ENCODE measurements at places on chromosomes 12 and 14. TPM values are rescaled to one million over a fixed set of nuclear protein-coding genes. Genes with fewer than 3 reads are reported as not detected.

DNA sequence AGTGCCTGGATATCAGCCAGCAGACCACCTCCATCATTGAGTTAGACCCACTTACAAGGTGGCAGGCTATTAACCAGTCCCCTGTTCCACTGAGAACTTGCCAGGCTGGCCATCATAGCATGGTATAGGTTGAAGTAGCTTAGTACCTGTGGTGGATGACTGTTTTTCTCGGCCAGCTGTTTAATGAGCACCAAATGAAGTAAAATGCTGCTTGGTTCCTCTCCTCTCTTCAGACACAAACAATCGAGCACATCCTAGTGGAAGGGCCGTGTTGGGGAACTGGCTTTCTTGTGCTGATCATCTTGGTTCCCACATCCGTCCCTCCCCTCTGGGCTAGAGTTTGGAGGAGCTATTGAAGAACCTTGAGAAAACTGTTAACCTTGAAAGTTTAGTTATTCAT, 486.2 kb downstream of the RAD51B start:
- H3K27me3 ChIP-seq = no peaks in the 10 kb centered on the region
- H3K27ac ChIP-seq = no peak overlapping the region
- no peak overlapping the region for H3K4me3 ChIP-seq

GRCh38 chr14:32821964-32822653, 116.6 kb upstream of the NPAS3 start:
- no peak overlapping the region for H3K4me3 ChIP-seq
- no peaks in the 10 kb centered on the region for H3K4me1 ChIP-seq
- no peak overlapping the region for H3K27ac ChIP-seq
- DNase-seq = no peak
- H3K36me3 ChIP-seq = no peaks in the 10 kb centered on the region

- no peak overlapping the region for H3K27ac ChIP-seq
- DNase-seq = no peak
- no peaks in the 10 kb centered on the region for H3K4me1 ChIP-seq
- no peaks in the 10 kb centered on the region for H3K27me3 ChIP-seq
These were observed 23.5 kb upstream of the PPFIBP1 start for GRCh38 chr12:27500546-27500945.

GRCh38 chr14:60649875-60650372, 647 bp upstream of the SIX1 start:
- no peak overlapping the region for H3K27ac ChIP-seq
- no peak for DNase-seq
- no peak overlapping the region for H3K4me3 ChIP-seq
- no peaks in the 10 kb centered on the region for H3K36me3 ChIP-seq

- H3K4me1 ChIP-seq = peaks cover 37% of the 10 kb centered on the region
- peak overlapping the region; percentile 86 for H3K27ac ChIP-seq
- H3K36me3 ChIP-seq = no peaks in the 10 kb centered on the region
- peak; percentile 49 for DNase-seq
These were observed 74.3 kb downstream of the SRGAP1 start for GRCh38 chr12:63918800-63919300.

- H3K27me3 ChIP-seq = no peaks in the 10 kb centered on the region
- H3K36me3 ChIP-seq = no peaks in the 10 kb centered on the region
- peak overlapping the region; percentile 83 for H3K27ac ChIP-seq
- DNase-seq = peak; percentile 70
These were observed 101.3 kb downstream of the HMGA2 start for GRCh38 chr12:65925626-65926025.

GRCh38 chr12:76074701-76075336, 9.7 kb downstream of the NAP1L1 start:
- peaks cover 3% of the 10 kb centered on the region for H3K36me3 ChIP-seq
- no peaks in the 10 kb centered on the region for H3K27me3 ChIP-seq
- no peak for DNase-seq
- H3K4me1 ChIP-seq = no peaks in the 10 kb centered on the region
- H3K27ac ChIP-seq = no peak overlapping the region

GRCh38 chr14:85010186-85010585, 519.8 kb upstream of the FLRT2 start:
- no peak overlapping the region for H3K4me3 ChIP-seq
- H3K27ac ChIP-seq = no peak overlapping the region
- H3K4me1 ChIP-seq = no peaks in the 10 kb centered on the region

DNA sequence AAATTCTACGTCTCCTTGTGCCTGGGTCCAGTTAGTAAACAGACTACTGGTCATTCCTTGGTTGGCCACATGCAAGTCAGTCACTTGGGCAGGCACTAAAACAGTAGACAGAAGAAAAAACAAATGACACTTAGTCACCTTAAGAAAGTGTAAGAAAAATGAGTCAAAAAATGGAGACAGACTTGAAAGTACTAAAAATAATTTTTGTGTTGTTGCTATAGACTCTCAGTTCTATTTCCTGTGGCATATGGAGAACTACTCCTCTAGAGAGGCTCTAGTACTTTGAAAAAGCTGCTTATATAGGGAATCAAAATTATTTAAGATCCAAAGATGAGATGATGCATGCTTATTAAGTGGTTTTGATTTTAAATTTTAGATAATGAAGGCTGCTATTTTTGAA, 56.0 kb downstream of the PTPRB start:
- no peak for DNase-seq
- H3K4me3 ChIP-seq = no peak overlapping the region
- no peak overlapping the region for H3K27ac ChIP-seq
- no peaks in the 10 kb centered on the region for H3K27me3 ChIP-seq
- H3K36me3 ChIP-seq = no peaks in the 10 kb centered on the region

DNA sequence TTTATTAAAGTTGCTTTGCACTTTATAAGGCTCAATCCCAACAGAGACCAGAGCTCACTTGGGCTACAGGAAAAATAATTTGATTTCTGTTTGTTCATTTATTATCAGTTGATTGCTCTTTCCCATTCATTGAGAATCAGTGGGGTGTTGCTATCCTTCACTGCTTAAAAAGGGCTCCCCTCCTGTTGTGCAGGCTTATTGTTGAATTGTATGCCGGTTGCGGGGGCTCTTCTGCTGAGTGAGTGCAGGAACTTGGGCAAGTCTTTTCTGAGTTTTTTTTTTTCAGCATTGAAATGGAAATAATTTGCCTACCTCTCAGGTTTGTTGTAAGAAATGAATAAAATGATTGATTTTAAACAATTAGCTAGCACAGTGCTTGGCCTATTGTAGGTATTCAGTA, 32.6 kb downstream of the AKAP6 start:
- no peak for DNase-seq
- H3K27ac ChIP-seq = no peak overlapping the region
- no peaks in the 10 kb centered on the region for H3K27me3 ChIP-seq
- H3K36me3 ChIP-seq = no peaks in the 10 kb centered on the region
- peaks cover 9% of the 10 kb centered on the region for H3K4me1 ChIP-seq

A2ML1 gene
- 0.13 TPM for polyA plus RNA-seq

OR4E2 gene
- not detected for polyA plus RNA-seq

VRTN gene
- 0.69 TPM for polyA plus RNA-seq

EMP1 gene
- 45.2 TPM for polyA plus RNA-seq

KRT72 gene
- 2.0 TPM for polyA plus RNA-seq

DNA sequence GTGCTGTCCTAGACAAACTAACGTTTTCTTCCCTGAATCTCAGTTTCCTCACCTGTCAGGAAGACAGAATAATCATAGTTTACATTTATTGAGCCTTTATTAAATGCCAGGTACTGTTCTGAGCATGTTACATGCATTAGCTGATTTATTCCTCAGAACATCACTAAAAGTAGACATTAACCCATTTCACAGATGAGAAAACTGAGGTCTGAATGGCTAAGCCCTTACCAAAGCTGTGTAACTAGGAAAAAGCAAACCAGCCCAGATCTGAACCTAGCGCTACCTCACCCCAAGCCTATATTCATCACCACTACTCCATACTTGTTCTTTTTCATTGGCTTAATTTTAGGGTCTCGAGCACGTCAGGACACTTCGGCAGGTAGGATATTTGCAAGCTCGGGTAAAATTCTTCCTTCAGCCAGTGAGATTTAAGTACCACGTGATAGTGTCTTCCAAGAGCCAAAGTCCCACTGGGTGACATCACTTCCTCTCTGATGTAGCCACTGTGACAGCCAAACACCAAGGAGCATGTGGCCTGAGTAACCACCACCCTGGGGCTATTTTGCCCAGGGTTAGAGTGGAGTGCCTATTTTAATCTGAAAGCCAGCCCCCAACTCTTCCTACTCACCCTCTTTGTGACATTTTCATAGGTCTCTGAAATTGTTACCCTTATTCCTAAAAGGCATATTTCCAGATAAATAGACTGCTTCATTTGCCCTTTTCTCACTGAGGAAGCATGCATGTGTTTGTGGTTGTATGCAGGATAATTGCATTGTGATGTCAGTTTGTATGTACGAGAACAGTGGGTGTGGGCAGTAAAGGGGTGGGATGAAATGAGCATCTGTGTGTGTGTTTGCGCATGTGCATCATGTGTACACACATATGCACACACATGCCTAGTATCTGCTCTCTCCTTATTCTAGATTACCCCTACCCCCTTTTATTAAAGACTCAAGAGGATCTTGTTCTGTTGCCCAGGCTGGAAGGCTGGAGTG, 62.2 kb upstream of the WSCD2 start:
- H3K4me1 ChIP-seq = no peaks in the 10 kb centered on the region
- no peaks in the 10 kb centered on the region for H3K36me3 ChIP-seq
- no peak overlapping the region for H3K27ac ChIP-seq

DNA sequence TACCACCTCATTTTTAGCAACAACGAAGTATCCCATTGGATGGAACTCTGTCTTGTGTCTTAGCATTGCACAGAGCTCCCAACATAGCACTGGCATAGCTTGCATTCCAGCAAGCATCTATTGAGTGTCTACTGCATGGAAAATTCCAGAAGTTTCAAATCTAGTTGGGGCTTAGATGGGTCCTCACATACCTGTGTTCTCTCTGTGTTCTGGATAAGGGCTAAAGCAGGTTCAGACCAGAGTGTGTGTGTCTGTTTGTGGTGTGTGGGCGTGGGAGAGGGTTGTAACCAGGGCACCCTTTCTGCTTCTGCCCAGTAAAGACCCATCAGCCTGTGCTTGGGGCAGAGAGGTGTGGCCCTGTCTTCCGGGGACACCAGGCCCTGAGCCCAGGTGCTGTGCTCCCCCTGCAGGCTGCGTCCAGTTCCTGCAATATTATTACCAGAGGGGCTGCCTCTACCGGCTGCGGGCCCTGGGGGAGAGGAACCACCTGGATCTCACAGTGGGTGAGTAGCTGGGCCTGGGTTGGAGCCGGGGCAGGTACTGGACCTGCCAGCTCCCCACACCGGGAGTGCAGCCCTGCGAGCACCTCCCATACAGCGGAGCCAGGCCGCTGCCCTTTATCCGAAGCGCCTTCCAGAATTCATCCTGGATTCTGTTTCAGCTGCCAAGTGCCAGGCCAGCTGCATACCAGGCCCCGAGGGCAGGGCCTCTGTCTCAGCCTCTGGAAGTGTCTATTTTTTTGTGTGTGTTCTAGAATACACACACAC, 20.3 kb downstream of the RHOF start:
- peaks cover 34% of the 10 kb centered on the region for H3K4me1 ChIP-seq
- no peak overlapping the region for H3K4me3 ChIP-seq
- peaks cover 3% of the 10 kb centered on the region for H3K36me3 ChIP-seq
- no peaks in the 10 kb centered on the region for H3K27me3 ChIP-seq
- no peak overlapping the region for H3K27ac ChIP-seq

NFE2 gene
- polyA plus RNA-seq = 2.1 TPM

DNA sequence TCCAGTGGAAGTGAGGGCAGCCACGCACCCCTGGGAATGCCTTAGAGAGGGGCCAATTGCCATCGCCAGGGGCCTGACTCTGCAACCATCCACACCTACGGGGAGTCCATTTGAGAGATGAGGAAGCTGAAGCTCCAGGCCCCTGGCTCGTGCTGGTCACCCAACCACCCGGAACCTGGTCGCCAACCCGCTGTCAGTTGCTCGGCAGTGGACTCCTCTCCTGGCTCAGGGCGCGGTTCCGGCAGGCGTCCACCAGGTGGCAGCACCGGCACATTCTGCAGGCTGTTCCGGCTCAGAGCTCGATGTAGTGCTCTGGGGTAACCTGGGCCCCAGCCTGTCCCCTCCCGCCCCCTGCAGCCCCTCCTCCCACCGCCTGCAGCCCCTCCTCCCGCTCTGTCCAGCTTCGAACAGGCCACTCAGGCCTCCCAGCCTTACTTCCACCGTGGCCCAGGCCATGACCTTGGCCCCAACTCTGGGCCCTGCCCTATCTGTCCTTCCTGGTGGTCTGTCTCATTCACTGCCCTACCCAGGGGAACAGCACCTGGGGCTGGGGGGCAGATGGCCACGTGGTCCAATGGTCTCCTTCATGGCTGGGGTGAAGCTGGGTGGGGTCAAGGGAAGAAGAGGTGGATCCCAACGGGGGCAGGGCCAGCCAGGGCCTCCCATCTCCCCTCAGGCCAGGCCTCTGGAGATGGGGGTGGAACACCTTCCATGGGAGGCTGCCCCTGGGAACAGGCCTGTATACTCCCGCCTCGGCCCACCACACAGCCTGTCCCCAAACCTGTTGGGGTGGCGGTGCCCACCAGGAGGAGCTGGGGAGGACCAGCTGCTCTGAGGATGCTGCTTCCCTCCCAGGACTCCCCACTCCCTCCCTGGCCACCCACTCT, 15.7 kb downstream of the SIVA1 start:
- H3K36me3 ChIP-seq = peaks cover 42% of the 10 kb centered on the region
- DNase-seq = peak; percentile 68
- no peak overlapping the region for H3K27ac ChIP-seq
- peaks cover 5% of the 10 kb centered on the region for H3K4me1 ChIP-seq

DNA sequence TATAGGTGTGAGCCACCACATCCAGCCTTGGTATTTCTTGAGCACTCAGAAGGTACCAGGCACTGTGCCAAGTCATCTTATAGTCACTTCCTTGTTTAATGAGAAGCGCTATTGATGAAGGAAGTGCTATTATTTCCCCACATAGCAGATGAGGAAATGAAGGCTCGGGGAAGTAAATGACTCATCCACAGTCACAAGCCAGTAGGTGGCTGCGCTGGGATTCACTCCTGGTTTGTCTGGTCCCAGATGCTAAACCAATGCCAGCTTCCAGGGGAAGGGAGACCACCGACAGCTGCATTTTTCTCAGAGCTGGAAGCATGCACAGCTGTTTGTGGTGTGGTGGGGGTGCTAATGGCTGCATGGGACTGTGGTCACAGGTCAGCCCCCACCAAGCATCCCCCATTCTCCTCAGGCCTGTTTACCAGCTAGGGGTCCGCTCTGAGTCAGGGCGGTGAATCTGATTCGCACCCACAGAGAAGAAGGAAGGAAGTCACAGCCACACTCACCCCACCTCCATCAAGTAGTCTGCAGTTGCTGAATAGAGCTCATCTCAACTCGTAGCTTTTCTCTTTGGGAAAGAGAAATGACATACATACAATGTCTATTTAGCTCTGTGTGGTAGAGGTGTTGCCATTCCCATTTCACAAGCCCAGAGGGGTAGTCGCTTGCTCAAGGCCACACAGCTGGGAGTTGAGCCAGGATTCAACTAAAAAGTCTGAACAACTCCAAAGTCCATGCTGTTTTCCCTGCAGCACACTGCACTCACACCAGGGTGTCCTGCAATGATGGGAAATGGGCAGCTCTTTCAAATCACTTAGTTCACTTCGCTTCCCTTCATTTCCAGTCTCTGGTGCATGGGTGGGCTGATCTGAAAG, 6.3 kb upstream of the LTBP2 start:
- peaks cover 28% of the 10 kb centered on the region for H3K27me3 ChIP-seq
- H3K27ac ChIP-seq = no peak overlapping the region
- H3K4me1 ChIP-seq = peaks cover 3% of the 10 kb centered on the region
- H3K4me3 ChIP-seq = no peak overlapping the region
- no peaks in the 10 kb centered on the region for H3K36me3 ChIP-seq
- DNase-seq = no peak

- H3K36me3 ChIP-seq = peaks cover 25% of the 10 kb centered on the region
- DNase-seq = peak; percentile 68
- H3K27ac ChIP-seq = peak overlapping the region; percentile 98
- no peaks in the 10 kb centered on the region for H3K27me3 ChIP-seq
These were observed 1.4 kb upstream of the HSP90AA1 start for GRCh38 chr14:102088012-102088792.

CCDC177 gene
- polyA plus RNA-seq = 0.07 TPM

- H3K27ac ChIP-seq = no peak overlapping the region
- DNase-seq = no peak
- no peak overlapping the region for H3K4me3 ChIP-seq
- no peaks in the 10 kb centered on the region for H3K4me1 ChIP-seq
- H3K27me3 ChIP-seq = peaks cover 9% of the 10 kb centered on the region
These were observed 15.0 kb downstream of the SDSL start for GRCh38 chr12:113436993-113437728.

All from large intestine (tissue), 12 donors.